Naive thymus-derived CD4-positive, alpha-beta T cell (primary cell): ENCODE measurements at places on chromosomes 2 and 18. TPM values are rescaled to one million over a fixed set of nuclear protein-coding genes. Genes with fewer than 3 reads are reported as not detected.

The AGXT gene
- not detected for total RNA-seq

The FAM237A gene
- not detected for total RNA-seq

The SCG2 gene
- not detected for total RNA-seq

The AKAIN1 gene
- total RNA-seq, result not detected

- DNase-seq, result no peak
Measured at GRCh38 chr2:133431289-133431688, 137.0 kb downstream of the NCKAP5 start.

DNA sequence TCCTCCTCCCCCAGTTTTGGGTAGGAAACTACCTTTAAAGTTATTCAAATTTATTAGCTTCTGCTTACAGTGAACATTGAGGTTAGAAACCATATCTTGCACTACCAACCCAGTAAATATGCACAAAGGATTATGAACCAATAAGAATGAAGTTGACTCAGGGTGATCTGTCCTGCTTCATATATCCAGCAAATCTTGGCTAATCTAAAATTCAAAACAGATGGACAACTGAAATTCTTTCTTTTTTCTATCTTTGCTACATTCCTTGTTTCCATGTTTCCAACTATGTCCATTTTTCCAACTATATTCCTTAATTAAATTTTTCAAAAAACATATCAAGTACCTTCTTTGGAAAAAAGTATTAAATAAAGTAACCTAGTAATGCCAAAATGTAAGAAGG is 149.3 kb downstream of the FAM124B start:
- DNase-seq, result no peak

DNA sequence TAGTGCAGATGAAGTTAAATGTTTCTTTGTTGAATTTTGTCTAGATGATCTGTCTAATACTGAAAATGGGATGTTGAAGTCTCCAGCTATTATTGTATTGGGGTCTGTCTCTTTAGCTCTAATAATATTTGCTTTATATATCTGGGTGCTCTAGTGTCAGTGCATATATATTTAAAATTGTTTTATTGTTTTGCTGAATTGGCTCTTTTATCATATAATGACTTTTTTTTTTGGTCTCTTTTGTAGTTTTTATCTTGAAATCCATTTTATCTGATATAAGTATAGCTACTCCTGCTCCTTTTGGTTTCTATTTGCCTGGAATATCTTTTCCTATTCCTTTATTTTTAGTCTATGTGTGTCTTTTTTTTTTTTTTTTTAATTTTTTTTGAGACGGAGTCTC is 79.2 kb downstream of the COMMD1 start:
- DNase-seq, result no peak

GRCh38 chr18:11323359-11323819 is 174.0 kb upstream of the PIEZO2 start:
- DNase-seq, result no peak

DNA sequence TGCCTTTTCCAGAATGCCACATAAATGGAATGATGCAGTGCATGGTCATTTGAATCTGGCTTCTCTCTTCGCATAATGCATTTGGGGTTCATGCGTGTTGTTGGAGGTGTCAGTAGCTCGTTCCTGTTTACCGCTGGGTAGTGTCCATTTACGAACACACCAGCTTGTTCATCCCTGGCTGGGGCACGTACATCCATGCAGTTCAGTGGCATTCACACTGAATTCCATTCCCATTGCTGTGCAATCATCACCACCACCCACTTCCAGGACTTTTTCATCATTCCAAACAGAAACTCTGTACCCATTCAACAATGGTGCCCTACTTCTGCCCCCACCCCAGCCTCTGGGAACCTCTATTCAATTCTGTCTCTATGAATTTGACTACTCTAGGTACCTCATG is 14.7 kb upstream of the CIDEA start:
- no peak for DNase-seq

GRCh38 chr18:54250846-54251261 is 18.5 kb upstream of the POLI start:
- no peak for DNase-seq

GRCh38 chr2:168793596-168793995 is 8.8 kb upstream of the NOSTRIN start:
- DNase-seq, result no peak

DNA sequence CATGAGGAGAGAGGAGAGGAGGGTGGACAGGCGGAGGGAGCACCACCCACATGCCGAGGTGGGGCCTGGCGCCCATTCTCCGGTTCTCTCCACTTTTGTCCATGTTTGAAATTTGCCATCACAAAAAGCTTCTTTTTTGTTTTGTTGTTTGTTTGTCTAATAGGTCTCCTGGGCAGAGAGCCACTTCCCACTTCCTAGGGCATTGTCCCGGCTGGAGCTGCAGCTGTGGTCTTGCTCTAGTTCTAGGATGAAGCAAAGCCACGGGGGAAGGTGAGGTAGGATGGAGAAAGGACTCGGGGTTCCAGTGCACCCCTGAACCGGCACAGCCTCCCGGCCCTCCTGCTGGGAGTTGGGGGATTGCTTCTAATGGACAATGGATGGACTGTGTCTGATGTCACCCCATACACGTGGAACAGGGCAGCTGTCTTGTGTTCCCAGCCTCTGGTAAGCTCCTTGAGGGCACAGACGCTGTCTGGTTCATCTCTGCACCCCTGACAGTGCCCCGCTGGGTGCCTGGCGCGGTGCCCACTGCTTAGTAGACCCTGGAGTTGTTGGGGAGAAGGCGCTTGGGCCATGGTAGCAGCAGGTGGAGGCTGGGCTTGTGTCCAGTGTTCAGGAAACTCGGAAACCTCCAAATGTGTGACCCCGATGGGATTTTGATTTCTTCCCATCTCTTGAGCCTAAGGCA is 278.4 kb downstream of the NDUFA10 start:
- no peak for DNase-seq

DNA sequence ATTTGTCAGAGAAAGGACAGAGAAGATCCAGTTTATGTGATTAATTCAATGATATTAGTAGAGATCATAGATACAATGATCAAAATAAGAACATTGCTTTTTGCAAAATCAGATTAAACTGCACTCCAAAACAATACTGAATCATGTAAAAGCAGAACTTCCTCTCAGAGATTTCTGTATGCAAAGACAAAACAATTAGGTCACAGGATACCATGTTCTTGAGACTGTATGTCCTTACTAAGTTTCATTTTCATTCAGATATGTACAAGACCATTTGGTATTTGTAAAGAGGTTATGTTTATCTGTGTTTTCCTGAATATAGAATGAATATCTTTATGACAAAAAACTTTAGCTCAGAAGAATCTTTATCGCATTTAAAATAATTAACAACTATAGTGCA is 161.8 kb downstream of the DLGAP1 start:
- DNase-seq, result no peak
